ENCODE measurements at places on chromosomes 13 and 19.

DNA sequence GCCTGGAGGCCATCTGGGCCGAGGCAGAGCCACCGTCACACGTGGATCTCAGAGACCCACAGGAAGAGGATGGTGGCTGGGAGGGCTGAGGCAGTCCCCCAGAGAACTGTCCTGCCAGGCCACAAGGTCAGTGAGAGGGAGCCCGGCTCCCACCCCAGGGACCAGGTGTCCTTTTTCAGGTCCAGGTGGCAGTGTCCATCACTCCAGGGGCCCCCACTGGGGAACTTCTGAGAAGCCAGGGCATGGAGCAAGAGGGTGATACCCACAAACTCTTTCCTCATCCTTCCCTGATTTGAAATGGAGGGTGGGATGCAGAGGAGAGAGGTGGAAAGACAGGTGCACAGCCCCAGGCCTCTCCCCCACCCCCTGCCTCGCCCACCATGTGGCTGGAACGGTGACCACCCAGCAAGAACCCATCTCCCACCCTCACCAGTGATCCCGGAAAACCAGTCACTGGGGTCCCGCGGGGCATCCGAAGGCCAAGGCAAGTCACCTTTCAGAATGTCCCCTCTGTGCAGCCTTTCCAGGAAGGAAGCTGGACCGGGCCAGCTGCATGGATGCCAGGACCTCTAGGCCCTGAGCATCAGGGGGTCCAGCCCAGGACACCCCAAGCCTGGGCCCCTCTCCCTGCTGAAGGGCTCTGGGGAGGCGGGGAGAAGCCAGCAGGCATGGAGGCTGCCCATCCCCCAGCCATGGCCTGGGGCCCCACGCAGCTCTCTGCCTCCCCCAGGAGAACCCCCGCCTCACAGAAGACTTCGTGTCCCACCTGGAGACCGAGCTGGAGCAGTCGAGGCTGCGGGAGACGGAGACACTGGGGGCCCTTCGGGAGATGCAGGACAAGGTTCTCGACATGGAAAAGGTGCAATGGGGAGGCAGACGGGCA lies 14.1 kb downstream of the PRR36 start:
- DNase-seq: no peak

- DNase-seq: no peak
These were observed 24.4 kb downstream of the SLC25A15 start for GRCh38 chr13:40813667-40814454.

DNA sequence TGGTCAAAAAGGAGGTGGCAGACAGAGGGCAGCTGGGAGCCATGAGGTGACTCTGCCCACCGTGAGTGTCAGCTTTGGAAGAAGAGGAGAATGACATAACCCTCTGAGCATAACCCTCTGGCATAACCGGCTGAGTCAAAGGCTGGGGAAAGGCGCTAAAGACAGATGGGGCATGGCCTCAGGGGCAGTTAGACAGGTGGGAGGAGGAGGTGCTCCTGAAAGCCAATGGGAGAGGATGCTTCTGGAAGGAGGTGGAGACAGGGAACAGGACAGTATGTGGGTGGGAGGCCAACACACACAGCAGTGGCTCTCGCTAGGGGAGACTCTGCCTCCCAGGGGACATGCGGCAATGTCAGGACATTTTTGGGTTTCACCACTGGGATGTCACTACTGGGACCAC lies 17.1 kb downstream of the ELAVL1 start:
- no peak for DNase-seq

- no peak for DNase-seq
These were observed 36.3 kb upstream of the ZNF724 start for GRCh38 chr19:23286477-23286876.

DNA sequence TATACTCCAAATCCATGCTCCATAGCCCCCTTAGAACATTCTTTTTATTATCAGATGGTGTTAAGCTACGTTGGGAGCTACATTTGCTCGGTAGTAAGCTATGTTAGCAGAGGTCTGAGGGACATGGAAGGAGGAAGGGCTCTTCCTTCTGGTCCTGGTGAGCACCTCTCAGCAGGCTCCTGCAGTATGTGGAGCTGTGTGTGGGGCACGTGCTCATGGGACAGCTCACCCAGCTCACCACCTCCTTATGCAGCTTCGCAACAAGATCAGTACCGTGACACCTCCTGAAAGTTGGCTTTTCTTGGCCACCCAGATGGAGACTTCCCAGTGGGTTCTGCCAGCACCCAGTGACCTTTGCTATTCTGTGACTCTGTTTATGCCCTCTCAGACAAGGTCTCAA lies 400.5 kb upstream of the SLC10A2 start:
- no peak for DNase-seq

DNA sequence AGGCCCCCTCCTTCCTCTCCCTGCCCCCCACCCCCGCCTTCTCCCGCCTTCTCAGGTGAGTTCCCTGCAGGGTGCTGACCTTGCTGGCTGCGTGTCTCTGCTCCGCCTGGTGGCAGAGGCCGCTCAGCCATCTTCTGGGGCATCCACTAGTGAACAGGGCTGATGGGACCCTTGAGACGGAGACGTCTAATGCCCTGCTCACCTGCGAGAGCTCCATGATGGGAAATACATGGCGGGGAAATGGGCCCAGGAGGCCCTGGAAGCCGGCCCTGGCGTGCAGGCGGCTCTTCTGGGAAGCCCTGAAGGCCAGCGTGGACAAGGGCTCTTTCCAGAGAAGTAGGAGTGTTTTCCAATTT lies 15.2 kb upstream of the F7 start:
- DNase-seq: no peak

DNA sequence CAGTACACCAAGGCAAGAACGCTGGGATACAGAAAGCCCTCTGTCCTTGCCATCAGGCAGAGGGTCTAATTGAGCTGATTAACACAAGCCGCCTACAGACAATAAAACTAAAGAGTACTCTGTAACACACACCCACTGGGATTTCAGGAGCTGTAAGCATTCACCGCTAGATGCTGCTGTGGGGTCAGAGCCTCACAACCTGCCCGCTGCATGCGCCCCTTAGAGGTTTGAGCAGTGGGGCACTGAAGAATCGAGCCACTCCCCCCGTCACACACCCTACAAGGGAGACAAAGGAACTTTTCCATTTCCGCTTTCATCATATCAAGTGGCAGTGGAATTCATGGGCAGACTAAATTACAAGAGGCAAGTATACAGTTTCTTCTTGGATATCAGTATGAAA lies 1080.6 kb downstream of the PCDH17 start:
- DNase-seq: no peak

- DNase-seq: no peak
These were observed 2882.5 kb downstream of the PCDH9 start for GRCh38 chr13:64347664-64348063.

GRCh38 chr19:3766520-3766919 lies 4.0 kb downstream of the MRPL54 start:
- DNase-seq: no peak

GRCh38 chr13:112907871-112908331 lies 61.1 kb upstream of the MCF2L start:
- DNase-seq: no peak

GRCh38 chr13:75299246-75299645 lies 182.7 kb downstream of the TBC1D4 start:
- DNase-seq: no peak

GRCh38 chr13:22828081-22828480 lies 352.7 kb upstream of the SGCG start:
- no peak for DNase-seq

DNA sequence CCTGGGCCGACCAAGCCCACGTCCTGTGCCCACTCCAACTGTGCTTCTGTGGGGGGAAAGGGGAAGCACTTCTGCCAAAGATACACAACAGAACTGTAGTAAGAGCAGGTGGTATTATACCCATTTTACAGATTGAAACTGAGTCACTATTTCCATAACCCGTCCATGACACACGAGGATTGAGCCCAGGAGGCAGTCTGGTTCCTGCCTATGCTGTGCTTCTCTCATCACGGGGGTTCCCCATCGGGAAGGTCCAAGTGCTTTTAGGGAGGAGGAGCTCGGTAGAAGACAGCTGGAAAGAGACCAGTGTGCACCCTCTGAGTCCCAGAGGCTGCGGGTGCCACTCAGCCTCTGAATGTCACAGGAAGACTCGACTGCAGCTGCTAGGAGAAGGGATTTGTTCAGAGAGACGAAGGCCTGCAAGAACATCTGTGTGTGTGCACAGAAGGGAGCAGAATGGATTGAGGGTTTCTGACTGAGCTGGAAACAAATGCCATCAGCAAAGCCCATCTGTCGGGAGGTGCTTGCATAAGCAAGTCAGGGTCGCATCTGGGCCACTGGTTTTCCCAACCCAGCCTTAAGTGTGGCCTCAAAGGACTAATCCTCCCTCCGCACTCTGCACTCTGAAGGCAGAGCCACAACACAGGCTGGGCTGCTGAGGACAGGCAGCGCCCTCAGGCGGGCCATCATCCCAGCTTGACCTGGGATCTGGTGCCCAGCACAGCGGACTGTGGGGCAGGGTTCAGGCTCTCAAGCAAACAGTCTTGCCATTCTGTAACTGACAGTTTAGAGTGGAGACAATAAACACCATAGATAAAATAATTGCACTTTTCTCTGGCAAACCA lies 150.0 kb downstream of the DPF1 start:
- no peak for DNase-seq

DNA sequence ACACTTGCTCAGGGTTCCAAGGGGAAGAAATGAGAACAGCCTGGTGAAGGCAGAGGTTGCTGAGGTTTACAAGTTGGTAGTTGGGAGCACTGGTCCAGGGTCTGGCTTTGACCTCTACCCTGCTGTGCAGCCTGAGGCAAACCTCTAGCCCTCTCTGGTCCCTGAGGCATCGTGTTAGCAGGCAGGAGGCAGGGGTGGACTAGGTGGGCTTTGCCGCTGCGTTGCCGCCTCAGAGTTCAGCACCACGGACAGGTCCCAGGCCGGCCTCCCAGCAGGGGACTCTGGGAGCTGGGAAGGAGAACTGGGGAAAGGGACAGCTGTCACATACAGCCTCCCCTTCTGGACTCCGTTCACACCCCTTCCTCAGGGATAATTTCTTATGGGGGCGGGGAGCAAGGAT lies 3.1 kb downstream of the NCAN start:
- no peak for DNase-seq

DNA sequence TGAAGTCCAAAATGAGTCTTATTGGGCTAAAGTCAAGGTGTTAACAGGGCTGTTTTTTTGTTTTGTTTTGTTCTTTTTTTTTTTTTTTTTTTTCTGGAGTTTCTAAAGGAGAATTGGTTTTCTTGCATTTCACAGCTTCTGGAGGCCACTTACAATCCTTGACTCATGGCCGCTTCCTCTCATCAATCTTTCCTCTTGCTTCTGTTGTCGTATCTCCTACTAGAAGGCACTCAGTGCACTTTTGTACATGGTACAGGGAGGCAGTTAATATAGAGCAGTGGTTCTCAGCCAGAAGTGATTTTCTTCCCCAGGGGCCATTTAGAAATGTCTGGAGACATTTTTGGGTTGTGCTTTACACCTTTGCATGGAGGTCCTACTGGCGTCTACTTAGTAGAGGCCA lies 546.6 kb downstream of the DCT start:
- no peak for DNase-seq
